ENCODE measurements at places on chromosomes 4 and X.

DNA sequence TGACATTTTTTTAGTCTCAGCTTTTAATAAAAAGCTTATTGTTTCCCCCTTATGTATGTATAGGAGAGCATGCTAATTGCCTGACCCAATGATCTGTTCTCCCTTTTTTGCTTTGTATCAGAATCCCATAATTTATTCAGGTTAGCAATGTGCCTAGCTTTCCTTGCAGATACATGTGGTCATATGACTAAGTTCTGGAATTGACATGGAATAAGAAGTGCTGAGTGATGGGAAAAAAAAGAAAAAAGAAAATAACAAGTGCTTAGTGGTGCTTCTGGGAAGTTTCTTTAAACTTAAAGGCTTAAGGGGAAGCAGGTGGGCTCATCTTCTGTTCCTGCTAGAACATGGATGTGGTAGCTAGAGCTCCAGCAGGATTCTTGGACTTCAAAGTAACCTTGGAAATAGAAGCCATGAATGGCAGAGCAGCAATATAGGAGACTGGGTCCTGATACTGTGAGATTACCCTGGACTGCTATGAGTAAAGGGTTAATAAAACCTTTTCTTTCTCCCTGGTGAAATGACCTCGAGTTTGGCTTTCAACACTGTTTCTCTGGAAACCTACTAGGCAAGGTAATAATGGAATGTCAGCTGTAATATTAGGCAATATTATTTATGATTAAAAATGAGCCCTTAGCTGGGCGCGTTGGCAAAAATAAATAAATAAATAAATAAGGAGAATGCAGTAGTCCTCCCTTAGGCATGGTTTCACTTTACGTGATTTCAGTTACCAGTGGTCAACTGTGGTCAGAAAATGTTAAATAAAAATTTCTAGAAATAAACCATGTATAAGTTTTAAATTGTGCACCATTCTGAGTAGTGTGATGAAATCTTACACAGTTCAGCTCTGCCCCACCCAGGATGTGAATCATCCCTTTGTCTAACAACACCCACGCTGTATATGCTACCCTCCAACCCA lies 16.7 kb upstream of the RBM41 start:
- peak; percentile 6 for DNase-seq

DNA sequence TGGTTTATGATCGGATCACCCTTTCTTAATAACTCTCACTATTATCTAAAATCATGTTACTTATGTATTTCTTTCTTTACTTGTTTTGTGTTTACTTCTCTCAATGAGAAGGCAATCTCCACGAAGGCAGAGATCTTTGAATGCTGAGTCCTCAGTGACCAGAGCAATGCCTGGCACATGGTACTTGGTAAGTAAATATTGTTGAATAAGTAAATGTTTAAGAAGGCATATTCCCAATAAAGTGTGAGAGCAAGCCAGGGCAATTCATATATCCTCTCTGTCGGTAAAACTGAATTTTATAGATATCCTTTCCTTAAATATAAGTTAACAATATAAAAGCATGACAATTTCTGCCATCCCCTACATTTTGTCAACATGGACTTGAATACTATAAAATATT lies 94.4 kb downstream of the UGT8 start:
- no peak for DNase-seq

GRCh38 chr4:2735869-2736268 lies 20.3 kb downstream of the TNIP2 start:
- no peak for DNase-seq

- DNase-seq = no peak
These were observed 20.3 kb upstream of the AMBN start for GRCh38 chr4:70571772-70572171.

DNA sequence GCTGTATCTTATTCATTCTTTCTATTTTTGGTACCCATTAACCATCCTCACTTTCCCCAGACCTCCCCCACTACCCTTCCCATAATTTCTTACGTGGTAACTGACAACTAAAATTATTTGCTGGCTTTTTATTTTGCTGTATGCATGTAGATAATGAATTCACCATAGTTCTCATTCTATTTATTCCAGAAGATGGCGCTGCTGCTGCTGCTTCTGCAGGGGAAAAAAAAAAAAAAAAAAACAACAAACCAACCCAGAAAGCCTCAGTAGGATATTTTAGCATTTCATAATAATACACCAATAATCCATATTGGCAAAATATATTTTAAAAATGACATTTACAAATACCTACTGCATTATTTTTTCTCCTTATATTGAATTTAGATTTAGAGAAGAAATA lies 416.6 kb upstream of the MAGEB18 start:
- DNase-seq = no peak

DNA sequence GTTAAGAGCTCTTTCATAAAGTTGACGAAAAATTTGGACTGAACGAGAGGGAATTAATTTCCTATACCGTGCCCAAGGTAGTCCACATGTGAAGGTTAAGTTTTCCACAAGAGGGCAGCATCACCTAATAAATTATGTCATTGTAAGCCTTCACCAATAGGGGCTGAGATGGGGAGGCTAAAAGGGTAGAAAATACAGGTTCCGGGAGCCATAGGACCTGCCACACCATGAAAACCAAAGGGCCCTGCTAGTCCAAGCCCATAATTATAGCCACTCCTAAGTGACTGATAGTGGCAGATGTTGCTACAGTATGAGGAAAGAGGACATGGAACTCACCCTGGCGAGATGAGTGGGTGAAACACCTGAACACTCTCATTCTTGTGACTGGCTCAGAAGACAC lies 122.2 kb downstream of the SHROOM4 start:
- peak; percentile 16 for DNase-seq

DNA sequence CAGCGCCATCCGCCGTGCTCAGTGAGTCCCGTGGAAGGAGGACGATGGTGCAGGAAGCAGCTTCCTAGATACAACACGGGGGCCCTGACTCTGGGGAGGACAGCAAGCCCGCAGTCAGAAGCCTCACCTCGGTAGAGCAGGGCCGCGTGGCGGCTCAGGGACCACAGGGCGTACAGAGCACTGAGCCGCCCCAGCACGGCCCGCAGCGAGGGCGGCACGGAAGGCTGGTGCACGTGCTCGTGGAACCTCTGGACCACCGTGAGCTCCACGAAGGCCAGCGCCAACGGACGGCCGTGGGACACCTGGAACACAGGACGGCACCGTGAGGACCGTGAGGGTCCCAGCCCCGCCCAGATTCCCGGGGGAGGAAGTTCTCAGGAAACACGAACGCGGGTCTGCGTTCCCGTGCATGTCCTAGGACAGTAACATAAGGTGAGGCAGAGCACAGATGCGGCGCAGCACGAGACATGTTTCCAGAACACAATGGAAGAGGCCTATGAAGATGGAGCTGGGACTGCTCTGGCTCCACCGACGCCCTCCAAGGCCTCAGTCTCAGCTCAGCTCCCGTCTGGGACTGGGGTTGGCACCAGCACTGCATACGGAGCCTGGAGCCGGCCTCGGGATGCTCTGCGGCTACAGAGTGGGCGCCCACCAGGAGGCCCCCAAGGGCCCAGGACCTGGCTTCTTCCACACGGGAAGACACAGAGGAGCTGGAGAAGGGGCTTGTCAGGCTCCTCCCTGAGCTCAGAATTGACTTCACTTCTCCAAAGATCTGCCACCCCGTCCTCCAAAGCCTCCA lies 65.5 kb downstream of the ACOX3 start:
- no peak for DNase-seq

- no peak for DNase-seq
These were observed 4.6 kb upstream of the TIFA start for GRCh38 chr4:112290341-112290740.

DNA sequence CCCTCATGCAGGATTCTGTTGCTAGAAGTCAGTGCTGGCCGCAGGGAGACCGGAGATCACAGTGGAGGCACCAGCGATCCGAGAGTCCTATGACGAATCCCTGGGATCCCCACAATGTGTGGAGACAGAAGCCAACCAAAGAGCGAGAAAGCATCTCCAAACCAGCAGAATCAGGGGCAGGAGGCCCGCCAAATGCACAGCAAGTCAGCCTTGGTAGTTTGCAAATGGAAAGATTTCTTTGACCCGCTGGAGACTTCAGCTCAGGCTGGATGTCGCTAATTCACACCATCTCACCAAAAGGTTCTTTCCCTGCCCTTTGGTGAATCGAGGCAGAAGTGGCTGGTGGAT lies 505 bp upstream of the PKD2 start:
- DNase-seq = no peak

GRCh38 chrX:36787752-36788151 lies 220.4 kb upstream of the FAM47C start:
- no peak for DNase-seq

GRCh38 chr4:970046-970745 lies 3.2 kb downstream of the DGKQ start:
- DNase-seq = no peak

DNA sequence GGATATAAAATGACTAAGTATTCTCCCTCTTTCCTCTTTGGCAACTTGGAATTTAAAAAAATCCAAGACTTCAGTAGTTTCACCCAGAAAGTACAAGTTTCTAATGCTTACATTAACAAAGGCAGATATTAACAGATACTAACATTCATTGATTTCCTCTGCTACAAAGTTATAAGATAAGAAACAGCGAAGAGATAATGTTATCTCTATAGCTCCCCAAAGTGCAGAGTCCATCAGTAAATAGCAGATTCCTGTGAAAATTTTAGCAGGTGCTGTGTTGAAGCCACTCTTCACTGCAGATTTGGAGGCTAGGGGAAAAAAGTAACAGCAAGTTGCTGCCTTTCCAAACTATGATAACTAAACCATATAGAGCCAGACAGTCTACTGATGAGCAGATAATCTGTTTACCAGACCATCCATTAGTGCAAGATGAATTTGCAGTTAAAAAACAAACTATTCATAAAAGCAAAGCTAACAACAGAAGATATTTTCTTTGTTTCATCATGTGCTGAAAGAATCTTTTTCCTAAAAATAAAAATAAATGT lies 3.3 kb upstream of the CAMK2D start:
- DNase-seq = no peak

- DNase-seq = no peak
These were observed 3.3 kb upstream of the ERAS start for GRCh38 chrX:48823053-48823452.

- no peak for DNase-seq
These were observed 91.7 kb downstream of the CEP44 start for GRCh38 chr4:174375422-174375821.

- DNase-seq = no peak
These were observed 119.1 kb downstream of the SH3RF1 start for GRCh38 chr4:169151671-169152070.

GRCh38 chr4:17060230-17060629 lies 161.8 kb upstream of the LDB2 start:
- DNase-seq = no peak

DNA sequence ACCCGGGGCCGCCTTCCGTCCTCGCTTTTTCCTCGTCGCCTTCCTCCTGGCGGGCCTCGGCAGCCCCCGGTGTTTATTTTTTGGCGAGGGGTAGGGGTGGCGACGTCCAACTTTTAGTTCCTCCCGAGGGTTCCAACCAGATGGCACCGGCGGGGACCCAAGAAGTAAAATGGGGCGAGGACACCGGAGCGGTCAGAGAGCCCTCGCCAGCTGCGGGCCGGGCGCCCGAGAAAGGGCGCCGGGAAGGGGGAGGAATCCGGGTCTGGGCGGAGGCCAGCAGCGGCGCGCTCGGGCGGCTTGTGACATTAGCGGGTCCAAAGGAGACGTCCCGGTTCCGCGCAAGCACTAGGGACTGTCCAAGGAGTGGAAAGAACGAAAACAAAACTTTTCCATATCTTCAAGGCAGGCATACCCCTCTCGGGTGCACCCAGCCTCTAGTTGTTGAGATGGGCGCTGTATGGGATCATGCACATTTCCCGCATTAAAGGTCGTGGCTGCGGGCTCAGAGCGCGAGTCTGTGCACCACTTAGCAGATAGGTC lies 691 bp upstream of the USP46 start:
- no peak for DNase-seq

- no peak for DNase-seq
These were observed 21.8 kb upstream of the CCNI start for GRCh38 chr4:77097611-77098010.

- no peak for DNase-seq
These were observed 25.2 kb upstream of the ALB start for GRCh38 chr4:73378887-73379286.

- DNase-seq = no peak
These were observed 35.7 kb upstream of the GABRQ start for GRCh38 chrX:152601848-152602616.

- DNase-seq = no peak
These were observed 18.8 kb upstream of the NWD2 start for GRCh38 chr4:37225778-37226177.

DNA sequence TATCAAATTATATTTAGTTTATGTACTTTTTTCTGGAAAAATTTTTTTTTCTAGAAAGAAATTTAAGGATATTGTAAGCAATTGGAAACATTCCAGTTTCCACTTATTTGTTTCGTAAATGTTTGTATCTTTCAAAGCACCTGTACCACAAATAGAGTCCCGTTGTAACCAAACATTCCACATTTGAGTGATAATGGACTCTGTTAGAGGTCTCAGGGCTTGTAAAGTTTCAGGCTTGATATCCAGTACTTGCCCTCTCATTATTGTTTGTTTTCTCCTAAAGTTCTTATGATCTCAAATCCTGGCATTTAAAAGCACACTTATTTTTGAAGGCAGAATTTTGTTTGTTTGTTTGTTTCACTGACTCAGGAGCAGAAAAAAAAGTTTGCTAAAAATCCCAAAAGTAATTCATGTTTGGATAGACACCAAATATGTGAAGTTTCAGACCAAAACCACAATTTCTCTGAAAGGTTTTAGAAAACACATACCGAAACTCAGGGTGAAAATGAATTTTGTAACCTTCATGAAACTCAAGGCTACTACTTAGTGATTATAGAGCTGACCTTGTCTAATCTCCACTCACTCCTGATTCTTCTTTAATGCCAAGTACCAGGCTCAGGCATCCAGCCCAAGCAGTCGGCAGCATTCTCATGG lies 5.7 kb upstream of the TMEM192 start:
- DNase-seq = no peak

DNA sequence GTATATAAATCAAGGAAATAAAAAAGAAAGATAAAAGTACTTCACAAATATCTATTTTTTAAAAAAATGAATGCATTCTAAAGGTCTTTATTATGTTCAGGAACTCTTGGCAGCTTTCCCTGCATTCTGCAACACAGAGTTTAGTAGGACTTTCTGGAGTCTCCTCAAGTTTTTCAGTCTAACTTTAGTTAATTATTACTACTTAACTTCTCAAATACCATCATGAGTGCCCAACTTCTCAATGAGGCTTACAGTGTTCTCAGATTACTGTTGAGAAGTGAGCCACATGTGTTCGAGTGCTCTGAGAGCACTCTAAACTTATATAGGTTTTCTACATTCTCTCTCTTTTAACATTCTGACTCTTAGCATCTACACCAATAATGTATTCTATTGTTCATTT lies 1852.9 kb upstream of the PCDH10 start:
- DNase-seq = no peak

- DNase-seq = no peak
These were observed 60.2 kb upstream of the HS3ST1 start for GRCh38 chr4:11488657-11489452.

DNA sequence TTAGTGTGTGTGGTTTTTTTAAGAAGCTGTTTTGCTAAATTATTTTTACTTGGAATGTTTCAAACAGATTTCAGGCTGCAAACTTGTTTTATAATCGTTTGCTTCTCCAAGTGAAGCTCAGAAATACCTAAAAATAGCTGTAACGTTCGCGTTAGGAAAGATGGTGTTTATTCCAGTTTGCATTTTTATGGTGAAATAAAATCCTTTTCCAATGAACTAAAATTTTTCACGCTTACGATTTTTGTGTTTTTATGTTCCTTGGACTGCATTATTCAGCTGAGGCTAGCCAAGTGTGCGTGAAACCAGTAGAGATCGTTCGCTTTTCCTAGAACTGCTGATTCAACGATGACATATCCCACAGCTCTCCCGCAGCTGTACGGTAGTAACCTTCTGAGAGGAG lies 10.9 kb downstream of the AKAP17A start:
- no peak for DNase-seq

Data from activated CD4-positive, alpha-beta T cell treated with anti-CD3 and anti-CD28 coated beads for 24 hours (primary cell).